ENCODE measurements at places on chromosomes 12 and 14. TPM values are rescaled to one million over a fixed set of nuclear protein-coding genes. Genes with fewer than 3 reads are reported as not detected.

- DNase-seq = no peak
Observed at GRCh38 chr12:118183711-118184110, 47.8 kb downstream of the PEBP1 start.

GRCh38 chr12:111686574-111687105 is 787 bp downstream of the ACAD10 start:
- DNase-seq = no peak

DNA sequence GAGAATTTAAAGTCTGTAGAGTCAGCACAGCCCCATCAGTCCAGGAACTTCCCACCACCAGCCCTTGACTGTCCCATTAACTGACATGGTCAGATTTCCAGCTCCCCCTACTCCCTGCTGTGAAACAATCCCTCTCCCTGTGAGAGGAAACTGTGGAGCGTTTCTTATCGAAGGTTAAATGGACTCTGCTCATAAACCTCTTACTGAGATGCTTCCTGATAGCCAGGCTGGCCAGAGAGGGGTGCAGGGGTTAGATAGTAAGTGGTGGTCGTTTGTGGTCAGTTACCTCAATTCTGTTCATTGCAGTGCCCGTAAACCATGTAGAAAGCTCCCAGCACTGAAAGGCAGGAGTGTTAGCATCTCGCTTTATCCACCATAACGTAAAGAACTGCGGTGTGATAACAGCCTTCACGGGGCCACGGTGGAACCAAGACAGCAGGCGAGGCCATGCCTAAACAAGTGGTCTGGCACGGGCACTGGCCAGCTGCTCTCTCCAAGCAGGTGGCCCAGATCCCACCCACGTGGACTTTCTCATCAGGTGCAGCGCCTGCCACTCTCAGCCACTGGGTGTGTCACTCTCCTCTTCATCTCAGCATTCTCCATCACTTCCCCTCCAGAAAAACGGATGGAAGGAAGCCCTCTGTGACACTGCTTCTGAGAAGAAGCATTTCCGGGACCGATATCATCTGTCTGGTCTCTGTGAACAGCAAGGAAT is 102.2 kb downstream of the FBXL14 start:
- no peak for DNase-seq

DNA sequence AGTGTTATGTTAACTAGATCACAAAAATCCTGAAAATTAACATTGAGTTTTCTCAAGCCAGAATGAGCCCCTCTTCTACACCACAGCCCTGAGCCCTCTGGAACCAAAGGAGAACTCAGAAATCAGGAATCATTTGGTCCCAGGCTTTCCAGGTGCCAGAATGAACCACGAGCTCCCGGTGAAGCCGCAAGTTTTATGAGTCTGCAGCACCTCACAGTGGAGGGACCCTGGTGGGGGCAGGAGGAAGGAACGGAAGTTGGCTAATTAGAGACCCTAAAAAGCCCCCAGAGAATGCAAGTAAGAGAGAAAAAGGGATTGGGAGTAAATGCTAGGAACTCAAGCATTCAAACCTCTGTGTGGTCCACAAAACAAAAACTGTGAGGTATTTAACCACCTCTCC is 52.9 kb upstream of the BCL2L14 start:
- DNase-seq = no peak

DNA sequence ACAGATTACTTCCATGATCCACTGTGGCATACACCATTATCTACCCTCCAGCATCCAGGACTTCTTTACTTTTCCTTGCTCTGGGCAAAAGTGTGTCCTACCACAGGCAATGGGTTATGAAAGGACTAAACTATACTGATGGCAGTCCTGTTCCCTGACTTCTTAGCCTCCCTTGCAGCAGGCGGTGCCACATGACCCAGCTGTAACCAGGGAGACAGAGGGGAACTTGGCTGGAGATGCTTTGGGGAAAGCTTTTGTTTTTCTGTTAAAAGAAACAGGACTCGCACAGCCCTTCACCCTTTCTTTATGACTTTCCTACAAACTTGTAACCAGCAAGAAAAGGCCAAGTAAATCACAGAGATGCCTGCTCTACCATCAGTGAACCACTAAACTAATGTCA is 394.4 kb downstream of the PCNX1 start:
- DNase-seq = no peak

DNA sequence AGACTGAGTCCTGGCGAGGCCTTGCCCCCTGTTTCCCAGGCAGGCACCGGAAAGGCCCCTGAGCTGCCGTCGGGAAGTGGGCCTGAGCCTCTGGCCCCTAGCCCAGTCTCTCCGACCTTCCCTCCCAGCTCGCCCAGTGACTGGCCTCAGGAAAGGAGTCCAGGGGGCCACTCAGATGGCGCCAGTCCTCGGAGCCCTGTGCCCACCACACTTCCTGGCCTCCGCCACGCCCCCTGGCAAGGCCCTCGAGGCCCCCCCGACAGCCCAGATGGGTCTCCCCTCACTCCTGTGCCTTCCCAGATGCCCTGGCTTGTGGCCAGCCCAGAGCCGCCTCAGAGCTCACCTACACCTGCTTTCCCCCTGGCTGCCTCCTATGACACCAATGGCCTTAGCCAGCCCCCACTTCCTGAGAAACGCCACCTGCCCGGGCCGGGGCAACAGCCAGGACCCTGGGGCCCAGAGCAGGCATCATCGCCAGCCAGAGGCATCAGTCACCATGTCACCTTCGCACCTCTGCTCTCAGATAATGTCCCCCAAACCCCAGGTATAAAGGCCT is 10.9 kb downstream of the TNS2 start:
- no peak for DNase-seq

Gene RNF10
- polyA plus RNA-seq = 188 TPM
